ENCODE measurements at places on chromosomes 12 and 14.

DNA sequence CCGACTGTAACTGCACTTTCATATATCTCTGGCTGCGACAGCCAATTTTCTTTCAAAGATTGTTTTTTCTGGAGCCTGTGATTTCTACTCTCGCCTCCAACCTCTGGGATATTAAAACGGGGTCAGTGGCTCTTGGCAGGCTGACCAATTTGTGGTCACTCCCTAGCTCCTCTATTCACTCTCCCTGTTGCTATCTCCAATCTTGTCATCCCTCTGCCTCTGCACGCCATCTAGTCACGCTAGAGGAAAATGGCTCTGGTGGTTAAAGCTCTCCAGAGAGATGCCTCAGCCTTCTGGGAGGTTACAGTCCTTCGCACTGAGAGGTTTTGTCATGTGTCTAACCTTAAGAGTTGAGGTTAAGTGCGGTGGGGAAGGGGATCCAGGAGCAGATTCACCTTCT lies 59.8 kb upstream of the CISTR start:
- DNase-seq: no peak

GRCh38 chr12:57864442-57865083 lies 18.0 kb upstream of the CTDSP2 start:
- DNase-seq: no peak

GRCh38 chr14:67331368-67332125 lies 28.1 kb downstream of the ATP6V1D start:
- no peak for DNase-seq

- DNase-seq: no peak
Measured at GRCh38 chr12:8120072-8120713, 3.2 kb upstream of the CLEC4A start.

DNA sequence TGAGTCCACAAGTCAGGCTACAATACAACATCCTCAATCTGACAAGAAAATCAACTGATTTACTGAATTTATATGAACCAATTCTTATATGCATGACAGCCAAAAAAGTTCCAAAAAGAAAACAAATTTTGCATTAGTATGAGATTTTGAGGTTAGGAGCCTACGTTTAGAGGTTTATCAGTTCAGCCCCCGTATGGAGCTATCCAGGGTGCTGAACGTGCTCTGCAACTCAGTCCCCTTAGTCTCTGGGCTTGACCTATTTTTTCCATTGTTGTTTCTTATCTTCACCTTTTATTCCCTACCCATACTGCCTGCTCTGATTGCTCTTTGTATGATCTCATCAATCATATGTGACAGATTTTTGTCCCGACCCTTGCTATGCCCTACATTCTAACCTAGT lies 693.0 kb downstream of the NRXN3 start:
- DNase-seq: no peak

DNA sequence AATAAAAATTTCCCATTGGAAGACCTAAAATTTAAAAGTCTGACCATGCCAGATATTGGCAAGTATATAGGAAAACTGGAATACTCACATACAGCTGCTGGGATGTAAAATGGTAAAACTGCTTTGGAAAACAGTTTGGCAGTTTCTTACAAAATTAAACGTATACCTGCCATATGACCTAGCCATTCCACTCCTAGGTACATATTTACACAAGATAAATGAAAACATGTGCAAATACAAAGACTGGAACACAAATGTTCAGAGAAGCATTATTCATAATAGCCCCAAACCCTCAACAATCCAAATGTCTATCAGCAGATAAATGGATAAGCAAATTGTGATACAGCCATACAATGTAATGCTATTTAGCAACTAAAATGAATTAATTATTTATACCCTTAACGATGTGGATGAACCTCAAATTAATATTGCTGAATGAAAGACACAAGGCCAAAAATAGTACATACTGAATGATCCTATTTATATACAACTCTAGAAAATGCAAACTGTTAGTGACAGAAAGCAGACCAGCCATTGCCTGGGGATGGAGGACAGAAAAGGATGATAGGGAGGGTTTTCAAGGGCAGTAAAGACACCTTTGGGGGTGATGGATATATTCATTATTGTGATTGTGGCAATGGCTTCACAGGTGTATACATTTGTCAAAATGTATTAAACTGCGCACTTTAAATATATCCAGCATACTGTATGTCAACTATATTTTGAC lies 21.3 kb upstream of the TCP11L2 start:
- DNase-seq: no peak

DNA sequence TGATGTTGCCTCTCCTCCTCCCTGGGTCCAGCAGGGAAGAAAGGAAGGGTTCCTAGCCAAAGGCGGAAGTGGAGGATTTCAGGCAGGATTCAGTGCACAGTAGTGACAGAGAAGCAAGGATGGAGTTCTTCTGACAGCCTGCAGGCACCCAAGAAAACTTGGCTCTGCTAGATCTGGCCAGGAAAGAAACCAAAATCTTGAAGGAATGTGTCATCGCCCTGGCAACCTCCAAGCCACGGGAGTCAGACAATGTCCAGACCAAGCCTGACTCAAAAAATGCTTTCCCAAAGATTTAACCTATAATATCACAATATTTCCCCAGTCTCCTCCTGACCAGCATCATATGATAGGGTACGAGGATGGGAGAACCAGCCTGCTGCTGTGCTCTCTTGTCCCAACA lies 22.8 kb upstream of the DHRS4 start:
- no peak for DNase-seq

- no peak for DNase-seq
Measured at GRCh38 chr12:124469193-124469888, 98.1 kb downstream of the NCOR2 start.

DNA sequence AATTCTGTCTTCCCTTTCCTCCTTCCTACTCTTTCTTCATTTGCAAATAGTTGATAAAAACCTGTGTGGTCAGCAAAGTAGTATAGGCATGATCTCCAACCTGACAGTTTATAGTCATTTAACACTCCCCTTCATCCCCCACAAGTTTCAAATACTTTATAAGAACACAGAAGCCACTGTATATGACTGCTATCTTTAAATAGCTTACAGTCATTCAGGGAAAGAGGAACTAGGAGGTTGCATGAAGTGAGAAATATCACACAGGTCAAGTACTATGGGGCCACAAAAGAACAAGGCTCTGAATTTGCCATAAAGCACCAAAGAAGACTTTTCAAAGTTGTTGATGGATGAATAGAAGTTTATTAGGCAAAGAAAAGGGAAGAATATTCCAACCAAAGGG lies 431.3 kb downstream of the NPAS3 start:
- DNase-seq: no peak

GRCh38 chr14:81192594-81192993 lies 28.2 kb downstream of the GTF2A1 start:
- DNase-seq: no peak

DNA sequence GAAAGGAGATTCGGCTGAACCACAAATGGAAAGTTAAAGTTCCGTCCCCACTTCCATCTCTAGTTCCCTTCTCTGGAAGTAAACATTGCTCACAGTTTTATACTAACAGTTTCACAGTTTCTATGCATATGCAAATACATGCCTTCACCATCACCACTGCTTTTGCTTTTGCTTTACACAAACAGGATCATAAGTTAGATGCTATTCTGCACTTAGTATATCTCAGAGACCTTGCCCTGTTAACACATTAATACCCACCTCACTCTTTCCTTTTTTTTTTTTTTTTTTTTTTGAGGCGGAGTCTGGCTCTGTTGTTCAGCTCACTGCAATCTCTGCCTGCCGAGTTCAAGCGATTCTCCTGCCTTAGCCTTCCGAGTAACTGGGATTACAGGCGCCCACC lies 890 bp downstream of the TEP1 start:
- no peak for DNase-seq

- no peak for DNase-seq
Measured at GRCh38 chr14:21192875-21193535, 37.1 kb upstream of the OR5AU1 start.

- no peak for DNase-seq
Measured at GRCh38 chr12:122366685-122367475, 55.6 kb downstream of the CLIP1 start.

DNA sequence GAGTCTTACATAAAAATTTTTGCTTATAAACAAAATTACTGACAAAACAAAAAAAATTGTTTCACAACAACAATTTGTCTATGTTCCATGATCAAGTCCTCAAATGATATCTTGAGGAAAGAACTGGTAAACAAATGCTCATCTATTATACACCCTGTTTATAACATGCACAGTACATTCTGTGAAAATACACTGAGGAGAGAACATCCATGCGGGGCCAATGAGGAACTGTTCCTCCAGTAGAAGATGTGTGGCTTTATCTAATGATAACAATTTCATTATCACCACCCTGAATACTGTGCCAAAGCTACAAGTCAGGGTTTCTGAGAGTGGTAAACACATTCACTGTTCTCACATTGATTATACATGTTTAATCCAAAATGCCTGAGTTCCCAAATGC lies 10.8 kb downstream of the MLH3 start:
- no peak for DNase-seq

- no peak for DNase-seq
Measured at GRCh38 chr14:91839749-91840148, 27.6 kb downstream of the TC2N start.

- no peak for DNase-seq
Measured at GRCh38 chr12:31834150-31834549, 105.3 kb upstream of the AMN1 start.

- no peak for DNase-seq
Measured at GRCh38 chr12:6042446-6042845, 82.0 kb downstream of the VWF start.

GRCh38 chr12:52455821-52456220 lies 3.9 kb upstream of the KRT6B start:
- no peak for DNase-seq

GRCh38 chr12:48030173-48030650 lies 25.9 kb upstream of the COL2A1 start:
- no peak for DNase-seq

- DNase-seq: no peak
Measured at GRCh38 chr12:94875525-94875924, 128.0 kb downstream of the NDUFA12 start.

- peak; percentile 30 for DNase-seq
Measured at GRCh38 chr12:122031342-122032216, 9.9 kb downstream of the BCL7A start.

DNA sequence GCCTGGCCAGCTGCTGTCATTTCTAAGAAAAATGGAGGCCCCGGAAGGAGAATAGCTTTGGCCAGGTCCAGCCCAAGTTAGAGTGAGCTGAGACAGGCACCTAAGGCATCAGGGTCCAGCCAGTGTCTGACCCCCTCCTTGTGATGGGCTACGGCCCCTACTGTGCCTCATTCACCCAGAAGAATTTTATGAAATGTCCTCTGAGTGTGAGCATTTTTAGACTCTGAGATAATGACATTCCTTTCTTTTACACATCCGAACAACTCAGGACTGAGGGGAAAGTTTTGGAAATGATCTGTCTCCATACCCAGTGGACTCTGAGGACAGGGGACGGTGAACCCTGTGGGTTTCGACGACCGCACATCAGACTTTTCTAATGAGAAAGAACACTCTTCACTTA lies 50.4 kb downstream of the SLC24A4 start:
- DNase-seq: no peak

DNA sequence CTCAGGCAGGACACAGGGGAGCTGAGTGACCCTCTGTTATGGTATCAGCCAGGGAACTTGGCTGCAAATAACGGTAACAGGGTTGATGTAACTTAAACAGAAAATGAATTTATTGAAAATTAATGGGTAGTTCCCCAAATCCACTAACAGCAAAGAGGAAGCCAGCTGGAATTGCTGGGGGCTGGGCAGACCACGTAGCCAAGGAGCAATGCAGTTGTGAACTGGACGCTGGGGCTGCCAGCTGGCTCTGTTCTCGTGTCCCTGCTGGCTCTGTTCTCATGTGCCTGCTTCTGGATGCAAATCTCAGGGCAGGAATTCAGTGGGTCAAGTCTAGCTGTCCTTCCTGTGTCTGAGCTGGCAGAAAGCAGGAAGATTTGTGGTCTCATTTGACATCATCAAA lies 1383.3 kb upstream of the TMEM132C start:
- DNase-seq: no peak

DNA sequence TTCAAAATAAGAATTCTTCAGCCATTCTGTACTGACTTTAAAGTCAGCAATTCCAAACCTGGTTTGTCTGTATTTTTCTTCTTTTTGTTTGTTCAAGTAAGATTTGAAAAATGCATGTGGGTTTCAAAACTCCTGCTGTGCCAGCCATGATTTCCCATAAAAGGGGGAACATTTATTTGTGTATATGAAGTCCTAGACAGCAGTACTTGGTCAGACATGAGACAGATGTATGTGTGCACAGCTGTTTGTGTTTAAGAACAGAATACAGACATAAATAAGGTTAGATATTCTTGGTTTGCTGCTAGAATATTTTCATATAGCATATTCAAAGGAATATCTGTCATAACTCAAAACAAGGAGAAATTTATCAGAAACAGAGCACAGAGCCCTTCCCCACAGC lies 236.0 kb downstream of the ADAMTS20 start:
- DNase-seq: no peak

GRCh38 chr14:93044556-93044955 lies 71.2 kb downstream of the ITPK1 start:
- no peak for DNase-seq

DNA sequence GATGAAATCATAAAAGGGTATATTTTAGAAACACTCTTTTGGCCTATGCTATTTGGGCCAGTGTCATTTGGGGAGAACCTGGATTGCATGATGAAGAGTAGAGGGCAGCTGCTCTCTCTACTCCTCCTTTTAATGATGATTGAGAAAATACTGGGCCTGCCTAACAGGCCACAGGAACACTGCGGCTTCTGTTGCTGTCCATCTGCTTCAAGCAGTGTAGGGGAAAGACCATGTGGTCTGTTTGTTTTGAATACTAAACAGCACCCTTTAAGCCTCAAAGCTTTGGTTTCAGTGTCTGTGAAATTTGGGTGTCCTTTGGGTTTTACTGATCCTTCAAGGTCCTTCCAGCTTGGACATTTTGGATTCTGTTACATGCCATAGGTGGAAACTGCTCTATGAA lies 78.0 kb downstream of the TTC6 start:
- no peak for DNase-seq

DNA sequence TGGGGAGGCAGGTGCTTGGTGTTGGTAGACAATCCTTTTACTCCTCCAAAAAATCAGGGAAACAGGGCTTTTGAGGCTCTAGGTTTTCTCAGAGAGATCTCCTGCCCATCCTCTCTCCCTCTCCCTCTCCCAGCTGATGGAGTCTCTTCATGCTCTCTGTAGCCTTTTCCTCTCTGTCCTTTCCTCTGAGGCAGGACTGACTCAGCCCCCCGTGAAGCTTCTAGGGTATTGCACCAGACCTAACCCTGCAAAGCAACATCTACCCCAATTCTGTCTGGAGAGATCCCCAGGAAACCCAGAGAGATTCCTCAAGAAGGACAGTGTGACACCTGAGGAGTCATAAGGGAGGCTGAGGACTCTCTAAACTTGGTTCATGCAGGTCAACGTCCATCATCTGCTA lies 66.4 kb downstream of the CRACR2A start:
- no peak for DNase-seq

DNA sequence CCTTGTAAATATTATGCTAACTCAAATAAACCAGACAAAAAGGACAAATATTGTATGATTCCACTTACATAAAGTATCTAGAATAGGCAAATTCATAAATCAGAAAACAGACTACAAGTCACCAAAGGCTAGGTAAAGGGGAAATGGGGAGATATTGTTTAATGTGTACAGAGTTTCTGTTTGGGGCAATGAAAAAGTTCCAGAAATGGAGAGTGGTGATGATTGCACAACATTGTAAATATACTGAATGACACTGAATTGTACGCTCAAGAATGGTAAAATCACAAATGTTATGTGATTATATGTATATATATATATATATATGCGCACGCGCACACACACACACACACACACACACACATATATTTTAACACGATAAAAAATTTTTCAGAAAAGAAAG lies 182.5 kb downstream of the SLC2A13 start:
- DNase-seq: no peak

Measured in stimulated activated CD8-positive, alpha-beta memory T cell treated with anti-CD3 and anti-CD28 coated beads, Interleukin-7, amount 100 ng/mL, for 1 hour (primary cell).